ENCODE measurements at places on chromosomes 3 and 15.

GRCh38 chr3:154428286-154429206 lies 1.4 kb downstream of the GPR149 start:
- DNase-seq, result no peak

DNA sequence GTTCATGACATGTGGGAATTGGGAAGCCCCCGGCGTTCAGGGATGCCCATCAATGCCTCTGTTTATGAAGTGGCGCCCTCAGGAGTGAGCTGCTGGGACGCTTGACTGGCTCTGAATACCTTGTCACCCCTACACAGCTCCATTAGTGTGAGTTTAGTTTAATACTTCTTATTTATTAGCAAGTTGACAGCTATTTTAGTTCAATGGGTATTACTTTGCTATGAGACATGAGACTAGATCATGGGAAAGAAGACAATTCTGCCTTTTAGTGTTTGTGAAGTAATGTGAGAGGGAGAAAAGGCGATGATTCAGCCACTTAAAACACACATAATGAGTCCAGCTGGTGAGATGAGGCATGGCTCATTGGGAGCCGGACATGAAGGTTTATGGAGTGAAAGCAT lies 678.5 kb downstream of the NR2F2 start:
- no peak for DNase-seq

DNA sequence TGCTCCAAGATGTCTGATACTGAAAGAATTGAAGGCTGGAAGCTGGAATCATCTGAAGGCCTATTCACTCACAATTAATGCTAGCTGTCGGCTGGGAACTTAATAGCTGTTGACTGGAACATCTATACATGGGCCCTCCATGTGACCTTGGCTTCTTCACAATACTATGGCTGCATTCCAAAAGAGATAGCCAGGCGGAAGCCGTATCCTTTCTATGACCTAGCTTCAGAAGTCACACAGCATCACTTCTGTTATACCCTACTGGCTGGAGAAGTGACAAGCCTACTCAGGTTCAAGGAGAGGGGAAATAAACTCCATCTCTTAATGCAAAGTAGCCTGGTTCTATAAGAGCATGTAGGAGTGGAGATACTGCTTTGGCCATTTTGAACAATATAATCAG lies 50.9 kb upstream of the SPRED1 start:
- DNase-seq, result no peak

DNA sequence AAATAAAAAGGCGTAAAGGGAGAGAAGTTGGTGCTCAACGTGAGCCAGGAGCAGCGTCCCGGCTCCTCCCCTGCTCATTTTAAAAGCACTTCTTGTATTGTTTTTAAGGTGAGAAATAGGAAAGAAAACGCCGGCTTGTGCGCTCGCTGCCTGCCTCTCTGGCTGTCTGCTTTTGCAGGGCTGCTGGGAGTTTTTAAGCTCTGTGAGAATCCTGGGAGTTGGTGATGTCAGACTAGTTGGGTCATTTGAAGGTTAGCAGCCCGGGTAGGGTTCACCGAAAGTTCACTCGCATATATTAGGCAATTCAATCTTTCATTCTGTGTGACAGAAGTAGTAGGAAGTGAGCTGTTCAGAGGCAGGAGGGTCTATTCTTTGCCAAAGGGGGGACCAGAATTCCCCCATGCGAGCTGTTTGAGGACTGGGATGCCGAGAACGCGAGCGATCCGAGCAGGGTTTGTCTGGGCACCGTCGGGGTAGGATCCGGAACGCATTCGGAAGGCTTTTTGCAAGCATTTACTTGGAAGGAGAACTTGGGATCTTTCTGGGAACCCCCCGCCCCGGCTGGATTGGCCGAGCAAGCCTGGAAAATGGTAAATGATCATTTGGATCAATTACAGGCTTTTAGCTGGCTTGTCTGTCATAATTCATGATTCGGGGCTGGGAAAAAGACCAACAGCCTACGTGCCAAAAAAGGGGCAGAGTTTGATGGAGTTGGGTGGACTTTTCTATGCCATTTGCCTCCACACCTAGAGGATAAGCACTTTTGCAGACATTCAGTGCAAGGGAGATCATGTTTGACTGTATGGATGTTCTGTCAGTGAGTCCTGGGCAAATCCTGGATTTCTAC lies at the start of gene RARB:
Gene RARB (plus strand): TSS at position 322 of the 847 bp plus-strand sequence. CDS start 469 bp downstream, at position 791.
- DNase-seq, result no peak

DNA sequence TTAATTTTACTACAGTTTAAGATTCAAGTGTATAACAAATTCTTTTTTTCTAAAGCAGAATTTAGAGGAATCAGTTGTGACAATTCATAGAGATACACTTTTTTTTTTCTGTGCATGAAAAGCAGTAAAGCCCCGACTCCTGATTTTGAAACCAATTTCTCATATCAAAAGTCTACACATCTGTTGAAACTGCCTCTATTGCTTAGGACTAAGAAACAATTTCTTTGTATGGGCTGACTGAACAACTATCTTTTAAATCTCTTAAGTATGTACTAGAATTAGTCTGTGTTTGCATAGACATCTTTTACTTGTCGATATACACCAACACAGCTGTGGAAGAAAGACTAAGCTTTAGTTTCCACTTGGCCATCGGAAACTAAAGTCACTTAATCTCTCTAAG lies 127.6 kb downstream of the MEIS2 start:
- no peak for DNase-seq

DNA sequence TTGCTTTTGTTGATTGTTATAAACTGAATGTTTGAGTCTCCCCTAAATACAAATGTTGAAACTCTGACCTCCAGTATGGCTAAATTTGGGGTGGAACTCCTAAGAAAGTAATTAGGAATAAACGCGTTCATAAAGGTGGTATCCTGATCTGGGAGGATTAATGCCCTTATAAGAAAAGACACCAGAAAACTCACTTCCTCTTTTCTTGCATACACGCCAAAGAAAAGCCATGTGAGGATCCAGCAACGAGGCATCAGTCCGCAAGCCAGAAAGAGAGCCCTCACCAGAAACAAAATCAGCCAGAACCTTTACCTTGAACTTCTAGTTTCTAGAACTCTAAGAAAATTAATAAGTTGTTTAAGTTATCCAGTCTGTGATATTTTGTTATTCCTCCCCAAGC lies 37.4 kb upstream of the AZI2 start:
- DNase-seq, result no peak

GRCh38 chr3:59567661-59568060 lies 517.8 kb upstream of the CFAP20DC start:
- no peak for DNase-seq

DNA sequence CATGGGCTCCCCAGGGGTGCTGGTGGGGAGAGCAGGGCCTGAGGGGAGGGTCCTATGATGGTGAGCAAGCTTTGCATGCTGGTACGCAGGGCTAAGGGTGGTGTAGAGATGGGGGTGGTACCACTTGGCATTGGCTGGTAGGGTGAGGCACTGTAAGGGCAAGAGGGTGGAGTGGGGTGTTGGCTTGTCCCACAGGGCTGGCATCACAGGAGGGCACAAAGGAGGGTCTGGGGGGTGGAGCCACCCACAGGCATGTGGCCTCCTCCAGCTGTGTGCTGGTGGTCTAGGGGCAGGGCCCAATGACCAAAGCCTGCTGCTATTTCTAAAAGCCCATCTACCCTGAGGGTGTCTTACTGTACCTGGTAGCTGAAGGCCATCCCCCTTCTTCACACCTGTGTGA lies 65.2 kb upstream of the SEC13 start:
- DNase-seq, result no peak

DNA sequence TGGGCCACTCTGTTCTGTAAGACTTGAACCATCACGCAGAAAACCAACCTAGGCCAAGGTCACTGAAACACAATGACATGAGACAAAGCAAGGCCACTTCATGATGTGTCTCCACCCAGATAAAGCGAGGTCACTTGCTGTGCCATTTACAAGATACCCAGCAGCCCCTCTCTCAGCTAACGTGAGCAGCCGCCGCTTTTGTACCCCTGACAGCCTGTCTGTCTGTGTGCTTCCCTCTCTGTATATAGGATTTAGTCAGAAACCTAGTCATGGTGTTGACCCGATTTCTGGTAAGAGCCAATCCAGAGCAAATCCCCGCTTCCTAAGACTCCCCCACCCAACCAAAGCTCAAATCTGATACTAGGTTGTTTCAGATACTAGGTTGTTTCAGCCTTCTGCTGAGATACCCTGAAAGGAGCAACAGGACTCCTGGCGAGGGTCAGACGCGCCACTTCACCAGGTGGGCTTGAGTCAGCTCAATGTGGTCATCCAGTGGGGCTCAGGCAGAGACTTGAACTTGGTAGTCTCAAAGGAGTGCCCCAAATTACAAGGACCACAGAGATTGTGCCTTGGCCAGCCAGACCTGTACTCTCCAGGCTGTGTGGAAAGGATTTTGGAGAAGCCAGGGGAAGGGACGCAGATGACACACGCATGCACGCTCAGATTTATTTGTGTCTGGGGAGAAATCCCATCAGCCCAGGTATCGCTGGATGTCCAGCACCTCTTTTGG lies 3.1 kb upstream of the ZXDC start:
- DNase-seq, result no peak

DNA sequence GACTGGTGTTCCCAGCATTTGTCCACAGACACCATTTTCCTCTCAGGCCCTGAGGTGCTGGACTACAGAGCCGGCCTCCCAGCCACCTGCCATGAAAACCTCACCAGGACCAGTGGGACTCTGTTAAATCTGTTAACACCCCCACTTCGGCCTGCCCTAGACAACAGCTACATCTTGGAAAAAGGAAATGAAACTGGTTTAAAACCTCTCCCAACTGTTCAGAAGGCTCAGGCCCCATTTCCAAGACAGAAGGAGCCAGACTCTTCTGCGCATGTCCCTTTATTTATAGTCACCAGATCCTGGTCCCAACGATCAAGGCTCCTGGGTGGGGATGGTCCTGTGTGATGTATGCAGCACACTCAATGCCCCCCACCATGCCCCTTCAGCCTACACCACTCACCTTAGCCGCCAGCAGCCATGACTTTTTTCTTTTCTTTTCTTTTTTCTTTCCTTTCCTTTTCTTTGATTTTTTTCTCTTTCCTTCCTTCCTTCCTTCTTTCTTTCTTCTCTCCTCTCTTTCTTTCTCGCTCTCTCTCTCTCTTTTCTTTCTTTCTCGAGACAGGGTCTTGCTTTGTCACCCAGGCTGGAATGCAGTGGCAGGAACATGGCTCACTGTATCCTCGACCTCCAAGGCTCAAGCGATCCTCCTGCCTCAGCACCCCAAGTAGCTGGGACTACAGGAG lies 25.5 kb upstream of the FLNB start:
- DNase-seq, result no peak

- DNase-seq, result no peak
These were observed 185.5 kb upstream of the ANKRD28 start for GRCh38 chr3:15983232-15983631.

GRCh38 chr3:170233530-170233929 lies 11.3 kb downstream of the PRKCI start:
- no peak for DNase-seq

- DNase-seq, result no peak
These were observed 36.6 kb upstream of the RHO start for GRCh38 chr3:129491794-129492193.

- no peak for DNase-seq
These were observed 9.5 kb upstream of the RPLP1 start for GRCh38 chr15:69443032-69443611.

- no peak for DNase-seq
These were observed 60.5 kb upstream of the ETV5 start for GRCh38 chr3:186169379-186169778.

- DNase-seq, result no peak
These were observed 72.7 kb downstream of the INO80 start for GRCh38 chr15:41043276-41043951.

DNA sequence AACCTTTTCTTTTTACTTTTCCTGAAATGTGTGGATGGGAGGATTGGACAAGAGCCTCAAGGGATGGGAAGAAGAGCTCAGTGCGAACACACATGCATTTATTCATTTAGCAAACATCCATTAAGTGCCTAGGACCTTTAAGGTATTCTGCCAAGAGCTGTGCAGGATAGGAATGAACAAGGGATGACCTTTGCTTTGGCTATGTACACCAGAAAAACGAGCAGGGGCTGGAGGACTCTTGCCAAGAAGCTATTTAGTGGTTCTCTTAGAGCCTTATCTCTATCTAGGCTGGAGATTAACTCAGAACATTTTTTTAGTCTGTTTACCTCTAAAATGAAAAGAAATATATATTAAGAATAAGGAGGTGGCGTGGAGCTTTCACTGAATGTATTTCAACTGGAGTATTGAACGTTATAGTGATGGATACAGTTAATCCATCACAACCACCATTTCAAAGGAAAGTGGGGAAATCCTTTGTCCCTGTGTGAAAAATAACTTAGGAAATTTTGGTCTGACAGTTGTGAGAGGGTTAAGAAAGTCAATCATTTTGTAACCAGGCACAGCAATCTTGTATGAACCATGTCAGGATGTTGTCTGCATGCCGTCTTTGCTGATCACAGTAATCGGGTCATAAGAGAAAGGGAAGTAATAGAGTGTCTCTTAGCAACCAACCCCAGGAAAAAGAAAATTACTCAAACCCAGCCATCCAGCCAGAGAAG lies 279.0 kb downstream of the LPP start:
- no peak for DNase-seq

GRCh38 chr3:119258915-119259314 lies 18.2 kb upstream of the B4GALT4 start:
- no peak for DNase-seq

GRCh38 chr3:77648664-77649063 lies 608.8 kb downstream of the ROBO2 start:
- DNase-seq, result no peak

DNA sequence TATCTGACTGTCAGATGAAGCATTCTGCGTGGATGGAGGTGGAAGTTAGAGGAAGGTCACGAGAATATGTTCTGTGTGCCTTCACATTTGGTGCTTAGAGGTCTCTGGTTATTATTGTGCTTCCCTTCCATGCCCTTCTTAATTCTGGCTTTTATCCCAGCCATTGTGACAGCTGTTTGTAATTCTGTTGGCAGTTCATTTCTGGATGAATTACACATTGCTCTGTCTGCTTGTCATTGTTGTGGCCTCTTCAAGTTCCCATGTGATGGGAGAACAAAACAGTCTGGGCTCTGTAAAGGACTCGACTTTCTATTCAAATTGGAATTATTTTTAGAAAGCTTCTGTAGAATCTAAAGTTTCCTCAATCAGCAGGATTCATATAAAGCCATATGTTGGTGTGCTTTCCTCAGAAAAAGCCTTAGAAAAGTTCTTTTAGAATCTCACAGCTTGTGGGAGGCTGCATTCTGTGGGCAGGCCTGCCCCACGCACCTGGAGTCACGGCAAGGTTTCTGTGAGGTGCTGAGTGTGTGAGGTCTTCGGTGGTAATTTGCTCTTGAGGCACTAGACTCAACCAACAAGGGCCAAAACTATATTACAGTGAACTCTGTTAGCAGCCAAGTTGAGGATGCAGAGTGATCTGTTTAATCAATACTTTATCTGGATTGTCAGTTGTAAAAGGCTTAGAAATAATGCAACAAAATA lies 397.4 kb upstream of the AZI2 start:
- DNase-seq, result no peak

DNA sequence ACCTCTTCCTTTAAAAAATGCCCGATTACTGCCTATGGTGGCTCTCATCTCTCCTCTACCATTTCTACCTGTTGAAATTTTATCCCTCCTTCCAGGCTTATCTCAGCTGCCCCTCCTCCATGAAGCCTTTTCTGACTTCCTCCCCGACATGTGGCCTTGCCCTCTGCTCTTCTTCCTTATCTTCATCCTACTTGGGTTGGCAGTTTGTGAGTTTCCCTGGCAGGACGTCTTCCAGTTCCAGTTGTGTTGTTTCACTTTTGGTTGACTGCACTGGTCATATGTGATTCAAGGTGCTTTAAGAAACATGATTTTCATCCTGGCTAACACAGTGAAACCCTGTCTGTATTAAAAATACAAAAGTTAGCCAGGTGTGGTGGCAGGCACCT lies 4.4 kb downstream of the DLL4 start:
- no peak for DNase-seq

Data from DMS 273 treated with DMSO at 0.1 percent for 48 hours (cell line).